Esophagus squamous epithelium (tissue), 5 donors: ENCODE measurements at places on chromosomes 7 and 10.

DNA sequence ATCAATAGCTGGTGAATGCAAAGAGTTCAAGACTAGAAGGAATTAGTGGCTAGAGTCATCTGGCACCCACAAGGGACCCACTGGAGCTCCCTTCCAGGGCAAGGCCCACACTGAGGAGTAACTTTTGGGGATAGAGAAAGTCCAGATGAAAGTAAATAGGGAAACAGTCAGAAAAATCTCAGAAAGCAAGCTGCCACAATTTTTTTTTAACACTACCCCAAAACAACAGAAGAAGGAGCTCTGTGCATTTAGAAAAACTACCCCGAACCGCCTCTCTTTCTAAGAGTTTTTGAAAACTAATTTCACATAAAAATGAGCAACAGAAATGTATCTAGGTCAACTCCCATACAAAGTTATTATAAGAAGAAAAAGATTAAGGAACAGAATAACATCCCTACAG is 42.2 kb downstream of the AOAH start:
- no peak for DNase-seq

- DNase-seq = no peak
These were observed 65.6 kb downstream of the NOD1 start for GRCh38 chr7:30412782-30413504.

DNA sequence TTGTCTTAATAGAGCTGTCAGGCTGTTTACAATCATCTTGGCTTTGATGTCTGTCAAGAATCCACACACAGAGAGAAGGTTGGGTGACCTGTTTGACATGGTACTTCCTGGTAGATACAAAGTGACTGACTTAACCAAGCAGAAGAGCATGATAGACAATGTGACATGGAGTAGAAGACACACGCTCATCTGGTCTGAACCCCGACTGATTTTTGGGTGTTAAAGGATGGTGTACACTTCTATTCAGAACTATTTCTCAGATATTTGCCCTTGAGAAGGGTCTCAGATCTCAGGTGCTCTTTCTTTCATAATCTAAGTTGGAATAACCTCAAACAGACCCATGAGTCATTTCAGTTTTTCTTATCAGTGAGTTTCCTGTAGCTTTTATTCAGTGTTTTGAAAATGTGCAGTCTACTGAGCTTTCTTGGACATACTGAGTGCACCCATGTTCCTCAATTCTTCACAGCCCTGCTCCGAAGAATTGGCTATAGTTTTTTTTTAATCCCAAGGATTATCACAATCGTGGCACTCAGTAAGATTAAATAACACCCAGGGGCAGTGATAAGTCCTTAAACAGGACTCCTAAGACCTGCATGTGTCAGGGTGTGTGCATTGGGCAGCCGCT is 46.4 kb upstream of the NXPH1 start:
- DNase-seq = no peak

GRCh38 chr7:130288829-130289228 is 4.1 kb upstream of the CPA4 start:
- DNase-seq = no peak

DNA sequence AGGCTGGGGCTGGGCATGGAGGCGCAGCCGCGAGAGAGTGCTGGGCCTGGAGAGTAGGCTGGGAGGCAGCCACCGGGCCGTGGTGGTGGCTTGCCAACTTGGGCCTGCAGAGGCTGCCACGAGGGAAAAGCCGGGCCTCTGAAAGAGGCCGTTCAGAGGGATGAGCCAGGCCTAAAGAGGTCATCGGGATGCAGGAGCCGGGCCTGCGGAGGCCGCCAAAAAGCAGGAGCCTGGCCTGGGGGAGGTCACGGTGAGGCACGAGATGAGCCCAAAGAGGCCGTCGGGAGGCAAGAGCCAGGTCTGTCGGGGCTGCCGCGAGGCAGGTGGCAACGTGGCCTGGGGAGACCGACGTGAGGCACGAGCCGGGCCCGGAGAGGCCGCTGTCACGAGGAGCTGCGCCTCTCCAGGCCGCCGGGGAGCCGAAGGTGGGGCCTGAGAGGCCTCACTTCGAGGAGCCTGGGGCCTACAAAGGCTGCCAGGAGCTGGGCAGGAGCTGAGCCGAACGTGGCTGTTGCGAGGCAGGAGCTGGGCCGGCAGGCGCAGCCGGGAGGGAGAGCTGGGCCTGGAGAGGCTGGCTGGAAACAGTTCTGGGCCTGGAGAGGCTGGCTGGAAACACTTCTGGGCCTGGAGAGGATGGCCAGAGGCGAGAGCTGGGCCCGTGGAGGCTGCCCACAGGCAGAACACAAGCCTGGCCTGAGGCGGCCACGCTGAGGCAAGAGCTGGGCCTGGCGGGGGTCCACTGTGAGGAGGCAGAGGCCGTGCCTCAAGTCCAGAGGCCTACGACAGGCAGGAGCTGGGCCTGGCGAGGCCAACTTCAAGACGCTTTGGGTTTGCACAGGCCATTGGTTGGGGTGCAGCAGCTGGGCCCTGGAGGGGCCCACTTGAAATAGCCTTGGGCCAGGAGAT is 24.6 kb downstream of the MDH2 start:
- DNase-seq = no peak

DNA sequence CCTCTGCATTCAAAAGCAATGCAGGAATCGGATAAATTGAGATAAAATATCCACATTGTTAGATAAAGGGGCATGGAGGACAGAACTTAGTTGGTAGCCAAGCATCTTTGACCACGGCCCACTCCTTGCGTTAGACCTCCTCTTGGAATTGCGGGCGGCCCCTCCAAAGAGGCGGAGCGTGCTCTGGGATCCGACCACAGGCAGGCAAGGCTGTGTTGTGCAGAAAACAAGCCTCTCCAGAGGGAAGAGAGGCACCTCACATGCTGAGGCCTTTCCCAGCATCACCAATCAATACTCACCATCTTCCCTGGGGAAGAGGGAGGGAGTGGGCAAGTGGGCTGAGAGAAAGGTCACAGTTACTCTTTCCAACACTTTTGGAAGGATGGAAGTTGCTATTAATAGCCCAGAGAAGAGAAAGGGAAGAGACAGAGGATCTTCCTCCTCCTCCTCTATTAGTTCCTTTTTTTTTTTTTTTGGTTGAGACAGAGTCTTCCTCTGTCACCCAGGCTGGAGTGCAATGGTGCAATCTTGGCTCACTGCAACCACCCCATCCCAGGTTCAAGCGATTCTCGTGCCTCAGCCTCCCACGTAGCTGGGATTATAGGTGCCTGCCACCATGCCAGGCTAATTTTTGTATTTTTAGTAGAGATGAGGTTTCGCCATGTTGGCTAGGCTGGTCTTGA is 49.7 kb upstream of the NRF1 start:
- DNase-seq = no peak

- no peak for DNase-seq
These were observed 46.1 kb upstream of the PPP2R2D start for GRCh38 chr10:131854579-131855335.

DNA sequence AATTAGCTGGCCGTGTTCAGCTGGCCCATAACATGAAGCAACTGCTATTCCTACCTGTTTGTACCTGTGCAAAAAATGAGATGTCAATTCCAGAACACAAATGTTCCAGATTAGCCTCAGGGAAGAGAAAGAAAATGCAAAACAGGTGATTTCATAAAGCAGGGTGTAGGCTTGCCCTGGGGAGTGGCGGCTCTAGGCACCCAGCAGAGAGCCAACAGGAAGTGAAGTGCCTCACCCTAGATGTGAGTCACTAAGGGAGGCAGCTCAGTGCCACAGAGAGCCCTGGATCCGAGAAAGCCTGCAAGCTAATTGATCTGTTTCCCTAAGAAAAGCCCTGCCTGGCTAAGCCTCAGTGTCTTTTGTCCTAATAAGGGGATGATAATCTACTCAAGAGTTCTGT is 240.0 kb downstream of the ARHGAP21 start:
- DNase-seq = no peak

- DNase-seq = no peak
These were observed 12.6 kb downstream of the TOMM7 start for GRCh38 chr7:22809902-22810642.

DNA sequence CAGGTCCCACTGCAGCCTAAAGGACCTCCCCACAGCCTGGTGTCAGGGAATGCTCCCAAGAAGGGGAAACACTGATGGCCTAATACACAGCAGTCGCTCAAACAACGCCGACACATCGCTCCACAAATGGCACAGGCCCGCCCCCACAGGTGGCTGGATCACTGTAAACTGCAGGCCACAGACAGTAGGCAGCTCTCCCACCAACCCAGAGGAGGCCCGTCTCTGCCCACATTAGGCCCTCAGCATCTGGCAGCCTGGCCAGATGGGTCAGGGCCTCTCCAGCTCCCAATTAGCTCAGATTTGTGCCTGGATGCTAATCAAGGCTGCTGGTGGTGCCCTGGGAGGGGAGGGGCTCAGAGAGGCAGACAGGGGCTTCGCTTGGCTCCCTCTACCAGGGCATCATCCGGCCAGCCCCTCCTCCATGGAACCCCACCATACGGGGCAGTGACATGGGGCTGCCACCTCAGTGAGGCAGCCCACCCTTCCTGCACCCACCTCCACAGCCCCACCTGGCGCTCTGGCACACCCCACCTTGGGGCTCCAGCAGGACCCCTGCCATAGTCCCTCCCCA is 42.7 kb downstream of the CAMK2B start:
- DNase-seq = no peak

DNA sequence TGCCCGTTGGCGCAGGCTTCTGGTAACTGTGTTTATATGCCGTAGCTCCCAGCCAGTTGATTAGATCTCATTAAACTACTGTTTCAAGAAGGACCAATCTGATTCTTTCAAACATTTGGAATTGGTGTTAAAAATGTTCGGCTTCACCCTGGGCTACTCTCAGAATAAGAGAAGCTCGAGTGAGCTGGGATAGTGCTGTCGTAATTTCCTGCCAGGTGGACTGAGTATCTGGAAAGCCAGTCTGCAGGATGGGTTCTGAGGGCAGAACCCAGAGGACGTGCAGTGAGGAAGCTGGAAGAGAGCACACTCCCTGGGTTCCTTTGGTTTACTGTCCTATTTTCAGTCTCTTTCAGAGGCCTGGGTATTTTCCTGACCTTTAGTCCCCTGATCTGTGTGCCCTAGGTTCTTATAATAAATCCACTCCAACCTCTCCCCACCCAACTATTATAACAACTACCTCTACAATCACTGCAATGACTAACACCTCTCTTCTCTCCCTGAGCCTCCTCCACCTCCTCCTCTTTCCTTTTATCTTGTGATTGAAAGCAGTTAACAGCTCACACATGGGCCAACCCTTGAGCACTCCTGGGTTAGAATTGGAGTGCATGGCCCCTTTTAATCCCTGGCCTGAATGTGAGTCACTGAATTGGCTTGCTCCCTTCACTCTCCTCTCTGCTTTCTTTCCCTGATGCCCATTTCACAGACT is 63.0 kb downstream of the AOAH start:
- DNase-seq = no peak

DNA sequence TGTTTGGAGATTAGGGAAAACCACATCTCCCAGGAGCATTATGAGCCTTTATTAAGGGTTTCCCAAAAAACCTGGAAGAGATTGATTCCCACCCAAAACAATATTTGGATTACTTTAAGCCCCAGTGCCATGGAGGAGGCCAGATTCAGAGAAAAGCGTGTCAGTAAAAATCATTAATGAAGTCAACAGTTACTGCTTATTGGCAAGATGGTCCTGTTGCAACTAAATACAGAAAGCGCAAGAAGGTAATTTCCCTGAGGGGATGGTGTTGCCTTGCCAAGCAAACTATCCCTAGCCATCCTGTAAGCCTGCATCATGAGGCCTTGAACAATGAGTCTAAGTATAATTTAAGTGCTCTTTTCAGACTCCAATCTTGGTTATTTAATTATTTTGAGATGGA is 156.6 kb downstream of the SPAG6 start:
- DNase-seq = no peak
